T-helper 2 cell treated with Interferon-gamma antibody and Interleukin-4, amounts not matched to agents 5 μg/mL and 100 μg/mL, for 36 hours (primary cell): ENCODE measurements at places on chromosomes 5 and 9.
A peak's percentile ranks its signal among the peaks of the same experiment; 100 is the strongest.

GRCh38 chr9:136643596-136644342, 18.9 kb upstream of the EGFL7 start:
- H3K4me1 ChIP-seq: no peaks in the 10 kb centered on the region
- H3K4me3 ChIP-seq: no peak overlapping the region
- H3K27ac ChIP-seq: no peak overlapping the region
- no peak for DNase-seq

GRCh38 chr5:105978011-105978410, 1692.7 kb downstream of the EFNA5 start:
- H3K4me3 ChIP-seq: no peak overlapping the region
- no peaks in the 10 kb centered on the region for H3K36me3 ChIP-seq
- H3K27me3 ChIP-seq: no peaks in the 10 kb centered on the region
- no peak for DNase-seq
- no peaks in the 10 kb centered on the region for H3K4me1 ChIP-seq

DNA sequence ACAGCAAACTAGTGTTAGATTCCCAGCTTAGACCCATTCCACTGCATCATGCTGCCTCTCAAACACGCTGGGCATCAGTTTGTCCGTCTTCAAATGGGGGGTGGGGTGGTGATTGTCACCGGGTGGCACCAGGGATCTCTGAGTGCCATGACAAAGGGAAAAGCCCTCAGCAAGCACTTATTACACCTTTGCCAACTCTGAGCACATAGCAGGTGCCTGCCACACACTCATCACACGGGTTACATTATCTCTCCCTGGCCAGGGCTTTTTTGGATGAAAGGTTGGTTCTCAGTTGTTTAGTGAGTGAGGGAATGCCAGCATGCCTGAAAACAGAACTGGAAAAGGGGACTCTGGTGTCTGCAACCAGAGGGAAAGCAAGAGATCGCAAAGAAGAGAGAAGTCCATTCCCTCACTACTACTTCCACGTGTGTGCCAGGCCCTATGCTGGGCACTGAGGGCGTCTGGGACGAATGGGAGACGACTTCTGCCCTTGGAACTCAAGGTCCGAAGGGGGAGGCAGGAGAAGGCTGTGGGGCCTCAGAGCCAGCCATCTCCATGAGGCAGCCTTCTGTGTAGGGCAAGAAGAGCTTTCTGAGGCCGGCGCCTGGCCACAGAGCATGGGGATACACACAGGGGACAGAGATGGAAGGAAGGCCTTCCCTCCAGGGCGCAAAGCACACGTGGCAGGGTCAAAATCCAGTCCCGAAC, 48.9 kb downstream of the PAX5 start:
- H3K27ac ChIP-seq: no peak overlapping the region
- no peak for DNase-seq
- H3K4me1 ChIP-seq: peaks cover 4% of the 10 kb centered on the region
- peak overlapping the region; percentile 29 for H3K4me3 ChIP-seq
- H3K27me3 ChIP-seq: peaks cover 69% of the 10 kb centered on the region

DNA sequence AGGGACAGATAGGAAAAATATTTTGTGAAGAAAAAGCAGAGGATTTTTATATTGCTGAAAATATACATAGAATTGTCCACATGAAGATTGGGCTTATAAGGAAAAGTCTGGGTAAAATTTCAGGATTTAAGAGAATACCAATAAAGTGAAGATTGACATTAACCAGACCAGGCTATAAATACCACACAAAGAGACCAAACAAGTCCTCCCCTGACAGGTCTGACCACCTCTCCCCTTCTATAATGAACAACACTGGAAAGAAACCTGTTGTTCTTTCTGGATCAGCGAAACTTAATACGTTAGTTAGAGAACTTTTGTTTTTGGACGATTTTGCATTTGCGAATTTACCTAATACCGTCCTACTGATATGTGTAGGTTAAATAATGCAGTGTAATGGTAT, 138.3 kb downstream of the ISL1 start:
- no peak for DNase-seq
- H3K27ac ChIP-seq: no peak overlapping the region

DNA sequence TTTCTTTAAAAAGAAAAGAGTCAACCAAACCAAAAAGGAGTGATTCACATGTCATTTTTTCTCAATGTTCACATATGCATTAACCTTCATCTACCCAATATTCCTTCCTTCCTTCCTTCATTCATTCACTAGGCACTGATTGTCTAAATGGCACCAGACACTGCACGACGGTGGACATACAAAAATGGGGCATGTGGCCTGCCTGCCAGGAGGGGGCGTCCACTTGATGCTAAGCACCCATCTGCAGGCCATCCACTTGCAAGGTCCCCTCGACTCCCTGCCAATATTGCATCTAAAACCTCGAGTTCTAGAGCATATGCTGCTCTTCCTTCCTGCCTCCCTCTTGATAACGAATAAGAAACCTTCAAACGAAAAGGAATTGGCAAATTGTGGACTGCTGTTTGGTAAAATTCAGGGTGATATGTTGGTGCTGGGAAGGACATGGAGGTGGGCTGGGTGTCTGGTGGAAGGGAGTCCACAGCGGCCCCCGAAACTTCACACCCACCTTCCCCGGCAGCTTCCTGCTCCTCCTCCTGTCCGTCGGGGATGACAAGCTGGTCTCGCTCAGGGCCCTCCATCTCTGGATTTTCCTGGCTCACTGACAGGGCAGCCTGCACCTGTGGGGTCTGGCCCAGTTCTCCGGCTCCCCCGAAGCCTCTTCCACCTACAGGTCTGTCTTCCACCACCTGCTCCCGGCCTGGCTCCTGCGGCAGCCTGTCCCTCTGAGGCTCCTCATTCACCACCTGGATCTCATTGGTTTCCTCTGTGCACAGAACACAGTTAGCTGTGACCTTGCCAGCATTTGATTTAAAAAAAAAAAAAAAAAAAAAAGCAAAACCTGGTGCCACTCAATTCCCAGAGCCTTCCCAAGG, 64.3 kb downstream of the GOLM1 start:
- DNase-seq: no peak
- H3K4me1 ChIP-seq: no peaks in the 10 kb centered on the region
- no peaks in the 10 kb centered on the region for H3K27me3 ChIP-seq
- no peak overlapping the region for H3K27ac ChIP-seq
- H3K4me3 ChIP-seq: no peak overlapping the region

- no peaks in the 10 kb centered on the region for H3K36me3 ChIP-seq
- no peak for DNase-seq
- H3K27ac ChIP-seq: no peak overlapping the region
- H3K4me3 ChIP-seq: no peak overlapping the region
Measured at GRCh38 chr5:24819841-24820240, 175.1 kb upstream of the CDH10 start.

- H3K36me3 ChIP-seq: no peaks in the 10 kb centered on the region
- peak; percentile 29 for DNase-seq
- H3K27me3 ChIP-seq: peaks cover 17% of the 10 kb centered on the region
- H3K4me1 ChIP-seq: peaks cover 13% of the 10 kb centered on the region
- peak overlapping the region; percentile 51 for H3K4me3 ChIP-seq
Measured at GRCh38 chr9:125409637-125410521, 148.3 kb downstream of the GAPVD1 start.

GRCh38 chr9:87011551-87011950, 64.2 kb upstream of the GAS1 start:
- no peaks in the 10 kb centered on the region for H3K36me3 ChIP-seq
- no peaks in the 10 kb centered on the region for H3K27me3 ChIP-seq
- DNase-seq: no peak
- no peak overlapping the region for H3K27ac ChIP-seq
- no peaks in the 10 kb centered on the region for H3K4me1 ChIP-seq

DNA sequence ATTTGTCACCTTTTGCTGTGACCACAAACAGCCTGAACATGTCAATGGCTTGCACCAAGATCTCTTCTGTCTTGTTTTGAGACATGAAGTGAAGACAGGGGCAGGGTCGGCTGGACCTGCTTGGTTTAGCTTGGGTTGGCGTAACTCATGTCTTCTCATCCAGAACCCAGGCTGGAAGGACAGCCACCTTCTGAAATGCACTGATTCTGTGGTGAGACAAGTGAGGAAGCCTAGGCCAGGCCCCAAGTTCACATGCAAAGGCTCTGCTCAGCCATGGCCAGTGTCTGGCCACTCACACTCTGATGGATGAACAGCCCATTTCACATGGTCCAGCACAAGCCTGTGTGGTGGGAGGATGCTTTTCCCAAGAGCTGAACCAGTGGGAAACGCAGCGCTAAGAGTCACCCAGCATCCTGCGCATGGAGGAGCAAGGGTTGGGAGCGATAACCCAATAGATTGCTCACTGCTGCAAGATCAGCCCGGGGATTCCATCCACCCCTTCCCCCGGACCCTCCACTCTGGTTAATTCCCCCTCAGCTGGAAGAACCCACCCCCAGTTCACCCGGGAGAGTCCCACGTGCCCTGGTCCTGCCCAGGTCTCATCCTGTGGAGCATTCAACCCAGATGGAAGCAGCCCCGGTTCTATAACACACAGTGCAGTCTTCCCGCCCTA, 16.2 kb upstream of the MED10 start:
- no peak overlapping the region for H3K4me3 ChIP-seq
- DNase-seq: no peak
- peaks cover 2% of the 10 kb centered on the region for H3K4me1 ChIP-seq
- H3K27ac ChIP-seq: no peak overlapping the region
- H3K36me3 ChIP-seq: no peaks in the 10 kb centered on the region

DNA sequence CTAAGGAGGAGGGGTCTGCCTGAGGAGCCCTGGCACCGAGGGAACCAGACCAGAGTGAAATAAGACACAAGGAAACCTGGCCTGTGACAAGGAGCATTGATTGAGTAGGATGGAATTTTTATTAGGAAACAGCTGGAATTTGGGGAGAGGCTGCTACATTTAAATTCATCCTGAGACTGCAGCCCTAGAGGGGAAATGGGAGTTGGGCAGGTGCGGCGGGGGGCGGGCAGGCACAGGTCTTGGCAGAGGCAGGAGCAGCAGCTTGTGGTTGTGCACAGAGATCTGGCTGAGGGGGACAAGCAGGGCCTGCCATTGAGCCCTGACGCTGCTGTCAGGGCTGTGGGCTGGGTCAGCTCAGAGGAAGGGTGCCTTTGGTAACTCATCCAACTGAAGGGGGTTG, 71.6 kb downstream of the PCDH1 start:
- H3K4me1 ChIP-seq: no peaks in the 10 kb centered on the region
- no peaks in the 10 kb centered on the region for H3K36me3 ChIP-seq
- H3K27ac ChIP-seq: no peak overlapping the region
- peaks cover 76% of the 10 kb centered on the region for H3K27me3 ChIP-seq
- no peak for DNase-seq

- no peaks in the 10 kb centered on the region for H3K36me3 ChIP-seq
- H3K4me3 ChIP-seq: no peak overlapping the region
- no peak for DNase-seq
- H3K27ac ChIP-seq: no peak overlapping the region
- H3K27me3 ChIP-seq: no peaks in the 10 kb centered on the region
- H3K4me1 ChIP-seq: no peaks in the 10 kb centered on the region
Measured at GRCh38 chr5:40141896-40142295, 537.8 kb upstream of the PTGER4 start.

- peaks cover 20% of the 10 kb centered on the region for H3K36me3 ChIP-seq
- H3K27me3 ChIP-seq: peaks cover 48% of the 10 kb centered on the region
- H3K27ac ChIP-seq: no peak overlapping the region
- no peak overlapping the region for H3K4me3 ChIP-seq
- DNase-seq: no peak
Measured at GRCh38 chr9:22047596-22047995, 38.5 kb upstream of the CDKN2B start.

- H3K27me3 ChIP-seq: no peaks in the 10 kb centered on the region
- H3K4me1 ChIP-seq: no peaks in the 10 kb centered on the region
- H3K4me3 ChIP-seq: no peak overlapping the region
Measured at GRCh38 chr5:107218457-107219193, 452.1 kb downstream of the EFNA5 start.

DNA sequence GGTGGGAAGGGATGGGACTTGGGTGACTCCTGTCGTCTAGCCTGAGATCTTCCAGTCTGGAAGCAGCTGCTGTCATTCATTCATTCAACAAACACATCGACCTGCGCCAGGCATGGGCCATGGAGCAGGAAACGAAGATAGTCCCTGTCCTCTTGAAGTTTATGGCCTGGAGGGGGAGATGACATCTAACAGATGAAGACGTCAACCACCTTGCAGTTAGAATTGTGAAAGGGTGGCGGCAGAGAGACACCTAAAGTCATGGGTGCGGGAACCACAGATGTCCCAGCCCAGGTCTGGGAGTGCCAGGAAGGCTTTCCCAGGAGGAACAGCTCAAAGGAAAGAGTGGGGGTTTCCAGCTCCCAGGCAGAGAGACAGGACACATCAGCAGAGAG, 21.0 kb upstream of the IER5L start:
- no peak overlapping the region for H3K4me3 ChIP-seq
- peaks cover 3% of the 10 kb centered on the region for H3K27me3 ChIP-seq
- H3K27ac ChIP-seq: peak overlapping the region; percentile 56
- no peaks in the 10 kb centered on the region for H3K36me3 ChIP-seq
- peaks cover 5% of the 10 kb centered on the region for H3K4me1 ChIP-seq

- no peak for DNase-seq
- H3K4me3 ChIP-seq: no peak overlapping the region
- H3K4me1 ChIP-seq: no peaks in the 10 kb centered on the region
- no peak overlapping the region for H3K27ac ChIP-seq
- H3K36me3 ChIP-seq: no peaks in the 10 kb centered on the region
Measured at GRCh38 chr9:83533296-83533695, 4.9 kb downstream of the FRMD3 start.

- H3K27me3 ChIP-seq: peaks cover 16% of the 10 kb centered on the region
- no peak overlapping the region for H3K4me3 ChIP-seq
- H3K36me3 ChIP-seq: no peaks in the 10 kb centered on the region
- H3K27ac ChIP-seq: no peak overlapping the region
Measured at GRCh38 chr5:95667061-95667618, 15.7 kb downstream of the SPATA9 start.
